ENCODE measurements at places on chromosomes 6 and 20.

DNA sequence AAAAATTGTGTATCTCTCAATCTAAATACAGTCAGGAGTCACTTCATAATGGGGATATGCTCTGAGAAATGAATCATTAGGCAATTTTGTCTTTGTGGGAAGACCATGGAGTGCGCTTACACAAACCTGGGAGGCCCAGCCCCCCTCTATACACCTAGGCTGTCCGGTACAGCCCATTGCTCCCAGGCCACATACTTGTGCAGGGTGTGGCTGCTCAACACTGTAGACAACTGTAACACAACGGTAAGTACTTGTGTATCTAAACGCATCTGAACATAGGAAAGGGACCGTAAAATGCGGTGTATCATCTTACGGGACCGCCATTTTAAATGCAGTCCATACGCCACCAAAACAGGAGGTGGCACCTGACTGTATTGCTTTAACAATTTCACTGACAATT is 58.0 kb upstream of the FRMD1 start:
- H3K27me3 ChIP-seq, result peaks cover 10% of the 10 kb centered on the region
- DNase-seq, result no peak
- no peak overlapping the region for H3K27ac ChIP-seq
- peaks cover 11% of the 10 kb centered on the region for H3K4me1 ChIP-seq

- peaks cover 3% of the 10 kb centered on the region for H3K4me1 ChIP-seq
- no peak overlapping the region for H3K27ac ChIP-seq
- H3K4me3 ChIP-seq, result no peak overlapping the region
Measured at GRCh38 chr6:2625581-2625980, 125.1 kb downstream of the MYLK4 start.

DNA sequence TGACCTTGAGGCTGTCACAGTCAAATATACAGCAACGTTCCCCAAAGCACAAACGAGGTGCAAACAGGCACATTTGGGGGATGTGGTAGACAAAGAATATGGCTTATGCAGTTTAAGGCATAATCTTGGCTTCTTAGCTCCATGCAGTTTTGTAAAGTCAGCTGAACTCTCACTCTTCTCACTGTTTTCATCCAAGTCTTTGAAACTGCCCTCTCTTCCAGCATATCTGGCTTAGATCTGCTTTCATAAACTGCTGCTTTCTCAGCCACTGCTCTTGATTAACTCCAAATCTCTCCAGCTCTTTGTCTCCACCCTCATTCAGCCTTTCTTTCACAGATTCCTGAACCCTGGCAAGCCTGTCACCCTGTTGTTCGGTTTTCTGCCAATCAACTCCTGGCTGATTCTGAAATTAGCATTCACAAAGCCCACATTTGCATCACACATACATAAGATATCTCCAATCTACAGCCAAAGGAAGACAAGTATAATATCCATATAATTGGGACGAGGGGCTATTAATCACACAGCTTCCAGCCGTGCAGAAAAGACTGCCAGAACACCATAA is 301.1 kb upstream of the RNF217 start:
- H3K27ac ChIP-seq, result no peak overlapping the region
- H3K36me3 ChIP-seq, result no peaks in the 10 kb centered on the region
- no peaks in the 10 kb centered on the region for H3K4me1 ChIP-seq

GRCh38 chr20:62759981-62760431 is 36.3 kb upstream of the MRGBP start:
- H3K27ac ChIP-seq, result no peak overlapping the region
- DNase-seq, result no peak
- H3K27me3 ChIP-seq, result peaks cover 41% of the 10 kb centered on the region

DNA sequence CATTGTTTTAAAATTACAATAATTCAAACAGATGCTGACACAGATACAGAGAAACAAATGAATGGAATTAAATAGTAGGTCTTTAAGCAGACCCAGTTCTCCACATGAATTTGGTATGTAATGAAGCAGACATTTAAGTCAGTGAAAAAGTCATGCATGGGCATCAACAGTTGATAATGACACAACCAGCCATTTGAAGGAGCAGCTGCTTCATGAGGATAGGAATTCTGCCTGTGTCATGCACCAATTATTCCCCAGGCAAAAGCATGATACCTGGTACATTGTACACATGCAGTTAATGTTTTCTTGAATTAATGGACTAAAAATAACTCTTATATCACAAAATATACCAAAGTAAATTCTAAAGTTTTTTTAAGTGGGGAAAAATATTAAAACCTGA is 11.2 kb upstream of the HEY2 start:
- H3K4me3 ChIP-seq, result no peak overlapping the region
- H3K27me3 ChIP-seq, result no peaks in the 10 kb centered on the region
- H3K4me1 ChIP-seq, result no peaks in the 10 kb centered on the region
- no peak for DNase-seq

GRCh38 chr6:133986942-133987341 is 33.9 kb downstream of the TBPL1 start:
- peaks cover 2% of the 10 kb centered on the region for H3K4me1 ChIP-seq
- no peak overlapping the region for H3K27ac ChIP-seq
- H3K4me3 ChIP-seq, result no peak overlapping the region

DNA sequence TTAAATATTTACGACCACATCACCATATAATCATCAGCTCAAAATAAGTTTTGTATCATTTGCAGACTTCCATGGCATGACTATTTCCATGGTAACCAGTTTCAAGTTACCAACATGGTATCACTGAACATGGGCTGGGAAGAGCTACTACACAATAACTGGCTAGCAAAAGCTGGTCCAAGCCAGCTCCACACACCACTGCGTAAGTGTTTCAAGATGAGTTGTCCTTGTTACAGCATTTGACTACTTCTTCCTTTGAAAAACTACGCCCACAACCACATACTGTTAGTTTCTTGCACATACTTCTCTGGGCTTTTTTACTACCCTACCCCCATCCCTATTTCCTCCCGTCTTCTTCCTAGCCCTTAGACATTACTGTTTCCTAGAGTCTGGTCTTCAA is 8.5 kb downstream of the CD164 start:
- H3K36me3 ChIP-seq, result peaks cover 100% of the 10 kb centered on the region
- H3K27me3 ChIP-seq, result no peaks in the 10 kb centered on the region
- H3K4me3 ChIP-seq, result no peak overlapping the region
- no peaks in the 10 kb centered on the region for H3K4me1 ChIP-seq
- DNase-seq, result no peak

- H3K4me1 ChIP-seq, result no peaks in the 10 kb centered on the region
- H3K27me3 ChIP-seq, result no peaks in the 10 kb centered on the region
- peak; percentile 8 for DNase-seq
- H3K36me3 ChIP-seq, result no peaks in the 10 kb centered on the region
Measured at GRCh38 chr6:36414481-36414880, 27.0 kb upstream of the ETV7 start.

- no peak overlapping the region for H3K27ac ChIP-seq
- H3K4me3 ChIP-seq, result peak overlapping the region; percentile 85
- peaks cover 12% of the 10 kb centered on the region for H3K36me3 ChIP-seq
- H3K4me1 ChIP-seq, result peaks cover 14% of the 10 kb centered on the region
Measured at GRCh38 chr20:45373353-45374100, 4.6 kb downstream of the TP53TG5 start.

GRCh38 chr6:52745764-52746201 is 17.5 kb downstream of the GSTA2 start:
- no peaks in the 10 kb centered on the region for H3K27me3 ChIP-seq
- no peaks in the 10 kb centered on the region for H3K36me3 ChIP-seq
- DNase-seq, result no peak
- no peak overlapping the region for H3K27ac ChIP-seq
- no peaks in the 10 kb centered on the region for H3K4me1 ChIP-seq
- H3K4me3 ChIP-seq, result no peak overlapping the region

GRCh38 chr20:925516-925915 is 9.4 kb upstream of the ANGPT4 start:
- no peak for DNase-seq
- H3K4me1 ChIP-seq, result no peaks in the 10 kb centered on the region
- H3K27me3 ChIP-seq, result no peaks in the 10 kb centered on the region

DNA sequence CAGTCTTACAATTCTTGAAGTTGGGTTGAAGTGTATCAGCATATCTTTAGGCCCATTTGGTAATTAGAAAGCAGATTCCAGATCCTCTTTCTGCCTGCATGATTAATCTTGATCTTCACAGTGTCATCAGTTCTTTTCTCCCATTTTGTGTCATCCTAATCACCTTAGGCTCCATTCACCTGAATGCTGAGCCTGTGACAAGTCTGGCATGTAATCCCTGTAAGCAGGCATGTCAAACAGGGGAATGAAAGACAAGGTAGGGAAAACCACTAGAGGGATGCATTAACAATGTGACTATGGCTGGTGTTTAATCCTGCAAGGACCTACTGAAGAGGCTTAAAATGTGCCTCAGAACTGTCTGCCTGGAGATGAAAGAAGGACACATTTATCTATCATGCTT is 848.8 kb downstream of the TFAP2A start:
- H3K4me3 ChIP-seq, result no peak overlapping the region
- H3K4me1 ChIP-seq, result no peaks in the 10 kb centered on the region
- H3K27me3 ChIP-seq, result peaks cover 3% of the 10 kb centered on the region
- H3K27ac ChIP-seq, result no peak overlapping the region
- H3K36me3 ChIP-seq, result no peaks in the 10 kb centered on the region

- no peak overlapping the region for H3K27ac ChIP-seq
- H3K27me3 ChIP-seq, result peaks cover 60% of the 10 kb centered on the region
- H3K36me3 ChIP-seq, result peaks cover 2% of the 10 kb centered on the region
- DNase-seq, result no peak
- H3K4me3 ChIP-seq, result no peak overlapping the region
Measured at GRCh38 chr20:62969179-62969760, 16.8 kb downstream of the SLC17A9 start.

GRCh38 chr6:27994616-27995015 is 37.6 kb downstream of the OR2B6 start:
- H3K27ac ChIP-seq, result no peak overlapping the region
- peaks cover 5% of the 10 kb centered on the region for H3K27me3 ChIP-seq
- H3K36me3 ChIP-seq, result no peaks in the 10 kb centered on the region
- no peak for DNase-seq
- H3K4me1 ChIP-seq, result no peaks in the 10 kb centered on the region

DNA sequence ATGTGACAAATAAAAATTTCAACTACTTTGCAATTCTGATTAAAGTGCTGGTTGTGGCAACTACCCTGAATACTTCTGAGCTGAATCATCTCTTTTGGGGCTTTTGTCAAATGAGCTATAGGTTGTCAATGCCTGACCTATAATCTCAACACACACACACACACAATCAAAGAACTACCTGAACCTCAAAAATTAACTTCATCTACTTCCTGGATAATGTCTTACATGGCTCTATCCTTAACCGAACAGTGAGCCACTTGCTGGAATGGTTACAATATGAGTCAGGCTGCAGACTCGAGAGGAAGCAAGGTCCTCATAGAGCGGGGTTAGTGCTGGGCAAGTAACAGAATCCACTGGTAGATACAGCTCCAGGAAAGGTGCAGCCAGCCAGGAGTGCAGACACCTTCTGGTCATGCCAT is 70.6 kb upstream of the DST start:
- no peak overlapping the region for H3K4me3 ChIP-seq
- peak overlapping the region; percentile 95 for H3K27ac ChIP-seq
- H3K36me3 ChIP-seq, result no peaks in the 10 kb centered on the region
- H3K27me3 ChIP-seq, result no peaks in the 10 kb centered on the region
- peak; percentile 86 for DNase-seq
- peaks cover 10% of the 10 kb centered on the region for H3K4me1 ChIP-seq

DNA sequence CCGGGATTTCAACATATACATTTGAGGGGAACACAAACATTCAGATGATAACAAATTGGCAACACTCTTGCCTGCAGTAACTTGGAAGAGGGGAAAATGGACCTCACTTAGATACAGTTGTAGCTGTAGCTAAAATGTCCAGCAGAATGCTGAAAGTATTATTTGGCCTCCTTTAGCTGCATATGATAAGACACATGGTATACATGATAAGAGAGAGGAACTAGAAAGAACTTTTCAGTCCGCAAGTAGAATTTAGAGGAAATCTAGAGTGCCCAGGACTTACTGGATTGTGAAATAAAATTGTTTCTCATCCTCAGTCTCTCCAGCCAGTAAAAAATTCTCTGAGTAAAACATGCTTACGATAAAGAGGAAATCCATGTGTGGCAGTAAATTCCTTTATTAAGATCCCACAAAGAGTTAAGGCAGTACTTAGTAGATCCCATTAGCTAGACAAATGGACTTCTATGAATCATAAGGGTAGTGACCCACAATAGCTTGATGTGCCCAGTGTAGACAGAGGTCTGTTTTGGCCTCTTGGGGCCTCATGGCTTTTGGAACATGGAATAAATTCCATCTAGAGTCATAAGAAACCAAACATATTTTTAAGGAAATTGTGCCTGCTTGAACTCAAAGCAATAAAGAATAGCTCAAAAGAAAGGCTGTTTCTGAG is 87.9 kb upstream of the RBM24 start:
- H3K27me3 ChIP-seq, result no peaks in the 10 kb centered on the region
- H3K36me3 ChIP-seq, result no peaks in the 10 kb centered on the region
- H3K27ac ChIP-seq, result no peak overlapping the region

Measured in mesenchymal stem cell (in vitro differentiated cells and primary cell).